Activated gamma-delta T cell treated with Interleukin-2 at 50 U/mL for 16 hours (primary cell): ENCODE measurements at places on chromosomes 6 and 20.

DNA sequence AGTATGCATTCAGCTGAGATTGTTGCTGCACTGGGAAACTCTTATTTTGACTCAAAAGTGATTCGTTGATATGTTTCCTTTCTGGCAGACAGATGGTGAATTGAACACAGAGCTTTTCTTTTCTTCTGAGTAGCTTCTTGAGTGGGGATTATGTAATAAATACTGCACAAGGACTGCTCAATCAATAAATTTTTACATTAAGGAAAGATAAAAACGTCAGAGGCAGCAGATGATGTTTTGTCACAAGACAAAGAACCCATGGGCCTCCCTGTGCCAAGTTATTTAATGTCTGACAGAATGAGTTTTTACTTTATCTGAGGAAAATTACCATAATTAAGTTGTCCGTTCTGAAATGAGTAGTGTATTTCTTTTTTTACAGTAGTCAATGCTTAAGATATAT is 460.3 kb downstream of the UTRN start:
- no peak for DNase-seq

- DNase-seq = no peak
These were observed 256.4 kb downstream of the ARID1B start for GRCh38 chr6:157033428-157034140.

- DNase-seq = peak; percentile 25
These were observed 30.0 kb upstream of the AKIRIN2 start for GRCh38 chr6:87731818-87732661.

DNA sequence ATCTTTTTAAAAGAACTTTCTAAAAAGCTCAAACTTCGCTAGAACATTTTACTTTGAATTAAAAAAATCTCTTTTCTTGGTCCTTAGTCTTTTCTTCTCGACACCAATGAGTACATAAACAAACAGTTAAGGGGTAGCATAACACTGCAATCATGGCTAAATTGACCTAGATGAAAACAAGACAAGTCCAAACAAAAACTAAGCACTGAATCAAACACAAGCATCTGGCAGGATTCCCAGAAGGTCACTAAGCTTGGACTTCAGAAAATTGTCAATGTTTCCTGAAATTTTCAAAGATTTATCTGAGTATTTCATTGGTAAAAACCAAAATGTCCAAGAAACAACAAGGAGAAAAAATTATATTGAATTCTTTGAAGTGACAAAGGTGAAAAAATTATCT is 5.0 kb downstream of the COL21A1 start:
- no peak for DNase-seq

DNA sequence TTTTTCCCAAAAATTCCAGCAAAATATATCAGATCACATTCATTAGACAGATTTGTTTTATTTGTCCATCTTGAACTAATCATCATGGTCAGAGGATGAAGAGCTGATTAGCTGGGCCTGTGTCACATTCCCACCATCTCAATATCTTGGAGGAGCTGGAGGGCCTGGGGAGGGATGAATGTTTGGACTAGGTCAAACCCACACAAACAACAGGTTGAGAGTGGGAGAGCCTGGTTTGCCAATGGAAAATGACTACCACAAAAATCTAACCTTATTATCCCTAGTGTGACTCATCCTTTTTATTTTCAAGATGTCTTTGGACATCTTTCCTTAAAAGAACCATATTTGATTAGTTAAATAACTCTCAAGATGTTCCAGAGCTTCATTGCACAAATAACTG is 242.4 kb downstream of the OGFRL1 start:
- no peak for DNase-seq

- no peak for DNase-seq
These were observed 64.9 kb upstream of the TAB2 start for GRCh38 chr6:149252622-149253021.

DNA sequence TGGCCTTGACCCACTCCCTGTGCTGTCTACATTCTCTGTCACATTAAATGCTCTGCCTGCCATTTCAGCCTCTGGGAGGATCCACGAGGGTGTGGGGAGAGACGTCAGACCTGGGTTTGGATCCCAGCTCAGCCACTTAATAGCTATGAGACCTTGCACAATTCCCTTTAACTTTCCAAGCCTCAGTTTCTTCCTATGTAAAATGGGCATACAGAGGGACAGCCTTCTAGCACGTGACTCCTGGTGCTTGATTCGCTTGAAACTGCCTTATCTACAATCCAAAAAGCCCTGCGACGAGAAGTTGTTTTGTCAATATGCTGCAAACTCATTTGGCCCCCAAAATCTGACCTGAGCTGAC is 40.0 kb downstream of the TOX2 start:
- no peak for DNase-seq

- DNase-seq = no peak
These were observed 1.2 kb downstream of the TREML2 start for GRCh38 chr6:41199552-41200246.

GRCh38 chr6:127637830-127638409 is 60.9 kb downstream of the C6orf58 start:
- DNase-seq = no peak

DNA sequence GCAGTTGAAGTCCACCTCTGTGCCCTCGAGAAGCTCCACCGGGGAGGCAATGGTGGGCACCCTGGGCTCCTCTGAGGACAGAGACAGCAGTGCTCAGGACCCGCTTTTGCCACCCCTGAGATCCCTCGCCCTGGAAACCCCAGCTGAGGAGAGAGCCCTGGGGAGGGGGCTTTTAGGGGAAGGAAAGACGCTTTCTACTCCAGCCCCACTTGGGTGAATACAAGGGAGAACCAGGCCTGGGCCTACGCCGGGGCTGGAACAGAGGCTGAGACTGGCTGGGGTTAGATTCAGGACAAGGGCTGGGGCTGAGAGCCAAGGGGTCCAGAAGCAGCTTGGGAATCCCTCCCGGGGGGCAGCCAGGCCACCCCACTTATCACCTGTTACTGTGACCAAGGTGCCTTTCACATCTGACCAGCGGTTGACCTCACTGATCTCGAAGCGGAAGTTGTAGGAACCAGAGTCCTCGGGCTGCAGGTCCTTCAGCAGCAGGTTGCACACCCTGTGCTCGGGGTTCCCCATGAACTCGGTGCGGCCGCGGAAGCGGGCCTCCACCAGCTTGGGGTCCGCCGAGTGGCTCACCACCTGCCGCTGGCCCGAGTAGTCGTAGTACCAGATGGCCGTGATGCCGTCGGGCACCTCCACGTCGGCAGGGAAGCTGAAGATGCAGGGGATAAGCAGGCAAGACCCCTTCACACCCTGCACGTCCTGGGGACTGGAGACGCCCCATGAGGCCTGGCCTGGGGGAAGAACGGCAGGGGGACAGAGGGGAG is 6.2 kb downstream of the SIGLEC1 start:
- DNase-seq = no peak

- no peak for DNase-seq
These were observed 134.8 kb upstream of the PHACTR3 start for GRCh38 chr20:59469267-59470252.

DNA sequence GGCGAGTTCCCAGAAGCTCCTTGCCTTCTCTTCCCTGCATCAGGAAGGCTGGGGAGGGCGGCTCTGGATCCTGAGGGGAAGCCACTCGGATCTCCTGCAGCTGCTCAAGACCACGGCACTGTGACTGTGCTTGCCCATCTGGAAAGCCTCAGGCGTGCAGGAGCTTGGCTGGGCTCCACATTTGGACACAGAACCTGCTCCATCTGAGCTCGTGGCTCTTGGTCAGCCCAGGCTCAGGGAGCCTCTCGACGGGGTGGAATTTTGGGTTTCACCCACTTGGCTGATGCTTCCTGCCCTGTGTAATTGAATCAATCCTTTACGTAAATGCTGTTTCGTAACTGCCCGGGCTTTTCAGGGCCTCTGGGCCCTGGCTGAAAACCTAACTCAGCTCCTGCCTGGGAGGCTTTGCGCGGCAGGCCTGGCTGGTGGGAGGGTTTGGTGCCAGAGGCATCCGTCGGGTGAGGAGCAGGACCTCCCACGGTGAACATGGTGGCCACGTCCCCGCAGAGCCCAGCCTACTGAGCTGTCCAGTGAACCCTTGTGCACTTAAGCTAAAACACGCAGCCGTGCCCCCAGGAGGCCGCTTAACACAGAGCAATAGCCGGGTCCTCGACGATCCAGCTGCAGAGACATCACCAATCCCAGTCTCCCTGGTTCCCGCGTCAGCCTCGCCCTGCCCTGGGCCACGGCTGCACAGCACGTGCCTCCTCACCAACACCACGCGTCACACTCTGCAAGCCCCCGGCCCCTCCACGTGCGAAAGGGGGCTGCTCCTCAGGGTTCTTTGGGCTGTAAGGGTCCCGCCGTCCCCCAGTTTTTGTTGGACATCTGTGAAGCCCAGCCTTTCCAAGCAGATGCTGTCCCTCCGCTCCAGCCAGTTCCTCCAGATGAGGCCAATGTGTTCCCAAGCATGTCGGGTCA is 241.0 kb downstream of the DLL1 start:
- DNase-seq = no peak

GRCh38 chr6:126786262-126786661 is 332.2 kb upstream of the RSPO3 start:
- no peak for DNase-seq

- no peak for DNase-seq
These were observed 21.9 kb upstream of the GSTA3 start for GRCh38 chr6:52931351-52931750.

GRCh38 chr20:39857835-39858234 is 831.2 kb downstream of the MAFB start:
- no peak for DNase-seq

- DNase-seq = no peak
These were observed 58.9 kb downstream of the GMDS start for GRCh38 chr6:2186516-2186915.

DNA sequence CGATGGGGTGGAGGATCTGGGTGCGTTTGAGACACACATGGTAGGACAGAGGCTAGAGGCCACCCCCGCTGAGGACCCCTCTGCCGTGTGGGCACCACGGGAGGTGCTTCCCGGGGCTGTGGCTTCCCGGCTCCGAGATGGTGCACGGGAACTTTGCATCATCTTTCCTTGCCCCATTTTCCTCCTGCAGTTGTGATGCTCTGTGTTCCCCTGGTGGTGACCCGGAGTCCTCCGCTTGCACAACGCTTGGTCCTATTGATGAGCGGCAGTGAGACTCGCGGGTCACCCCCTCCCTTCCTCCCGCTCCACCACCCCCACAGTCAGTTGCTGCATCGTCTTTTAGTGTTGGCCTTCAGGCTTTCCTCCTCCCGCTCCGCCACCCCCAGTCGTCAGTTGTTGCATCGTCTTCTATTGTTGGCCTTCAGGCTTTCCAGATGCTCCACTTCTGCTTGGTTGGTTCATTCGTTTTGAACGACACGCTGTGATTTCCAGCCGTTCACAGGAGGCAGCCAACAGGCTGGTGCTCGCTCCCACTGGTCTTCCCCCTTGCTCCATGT is 37.3 kb downstream of the PYGB start:
- peak; percentile 1 for DNase-seq

GRCh38 chr20:11553603-11554002 is 364.1 kb upstream of the BTBD3 start:
- no peak for DNase-seq

- no peak for DNase-seq
These were observed 90.9 kb upstream of the MLIP start for GRCh38 chr6:54020334-54020733.

GRCh38 chr6:68126089-68126749 is 508.9 kb upstream of the ADGRB3 start:
- no peak for DNase-seq

DNA sequence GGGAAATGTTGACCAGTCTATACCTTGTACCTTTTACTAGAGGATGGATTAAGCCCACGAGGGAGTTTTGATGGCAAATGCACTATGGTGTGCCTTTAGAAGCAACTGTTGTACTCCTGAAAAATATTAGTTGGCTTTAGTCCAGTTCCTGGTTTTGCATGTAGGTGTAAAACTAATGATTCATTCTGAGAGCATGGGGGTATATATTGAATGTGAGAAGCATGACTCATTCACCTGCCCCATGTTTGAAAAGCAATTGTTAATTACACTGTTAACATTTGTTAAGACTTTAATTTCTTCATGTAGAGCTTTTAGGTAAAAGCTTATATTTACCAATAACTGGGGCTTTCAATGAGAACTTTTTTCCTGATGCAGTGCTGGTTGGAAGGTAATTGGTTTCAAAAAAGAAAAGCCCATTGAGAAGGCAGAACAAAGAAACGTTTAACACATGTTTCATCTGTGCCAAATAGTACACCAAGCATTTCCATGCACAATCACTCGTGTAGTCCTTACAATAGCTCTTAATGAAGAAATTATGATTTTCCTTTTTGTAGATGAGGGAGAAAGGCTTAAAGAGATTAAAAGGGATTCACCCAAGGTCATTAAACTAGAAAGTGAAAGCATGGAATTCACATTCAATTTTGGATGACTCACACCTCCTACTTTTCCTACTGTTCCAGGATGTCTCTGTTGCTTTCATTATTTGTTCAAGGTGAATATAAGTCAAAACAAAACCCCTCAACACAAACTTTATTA is 134.1 kb downstream of the CCDC170 start:
- DNase-seq = no peak

GRCh38 chr6:65004283-65004682 is 702.7 kb downstream of the EYS start:
- no peak for DNase-seq
